DMS 273 treated with DMSO at 0.1 percent for 48 hours (cell line): ENCODE measurements at places on chromosomes 11 and 22.

- DNase-seq, result no peak
These were observed 1.8 kb downstream of the BET1L start for GRCh38 chr11:205221-206001.

GRCh38 chr22:19873138-19873959 lies 18.7 kb upstream of the GNB1L start:
- DNase-seq, result no peak

DNA sequence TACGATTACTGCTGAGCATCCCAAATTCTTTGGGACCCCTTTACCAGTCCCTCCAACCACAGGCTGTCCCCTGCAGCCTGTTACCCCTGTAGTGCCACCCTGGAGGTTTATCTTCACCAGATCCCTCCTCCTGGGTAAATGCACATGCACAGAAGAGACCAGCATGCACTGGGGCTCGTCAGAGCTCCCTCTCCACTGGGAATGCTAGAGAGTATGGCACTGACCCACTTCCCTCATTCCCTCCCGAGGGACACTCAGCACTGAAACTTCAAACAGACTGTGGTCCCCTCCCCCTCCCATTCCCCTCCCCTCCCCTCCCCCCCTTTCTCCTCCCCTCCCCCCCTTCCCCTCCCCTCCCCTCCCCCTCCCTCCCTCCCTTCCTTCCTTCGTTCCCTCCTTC lies 49.1 kb downstream of the C11orf91 start:
- no peak for DNase-seq

- no peak for DNase-seq
These were observed 440.4 kb downstream of the INSC start for GRCh38 chr11:15555161-15555560.

GRCh38 chr11:124108156-124108555 lies 7.1 kb upstream of the VWA5A start:
- DNase-seq, result no peak

- DNase-seq, result no peak
These were observed 7.9 kb upstream of the SLC37A2 start for GRCh38 chr11:125055107-125055715.

- DNase-seq, result no peak
These were observed 271.7 kb downstream of the CTTN start for GRCh38 chr11:70669871-70670675.

- no peak for DNase-seq
These were observed 70.6 kb upstream of the TTLL12 start for GRCh38 chr22:43257549-43257948.

DNA sequence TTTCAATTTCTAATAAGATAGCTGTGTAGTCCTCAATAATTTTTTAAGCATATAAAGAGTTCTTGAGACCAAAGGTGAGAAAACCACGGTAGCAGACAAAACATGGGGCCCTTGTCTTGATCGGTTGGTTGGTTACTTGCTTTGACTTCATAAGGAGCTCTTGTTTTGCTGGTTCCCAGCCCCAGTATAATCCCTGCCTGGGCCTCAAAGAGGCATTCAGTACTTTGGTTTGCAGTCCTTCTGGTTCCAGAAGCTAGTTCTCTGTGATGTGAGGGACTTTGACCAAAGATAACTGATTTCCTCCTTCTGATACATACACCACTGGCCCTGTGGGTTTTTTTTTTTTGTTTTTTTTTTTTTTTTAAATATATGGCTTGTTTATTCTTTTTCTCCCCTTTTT lies 17.1 kb downstream of the MARK2 start:
- no peak for DNase-seq

DNA sequence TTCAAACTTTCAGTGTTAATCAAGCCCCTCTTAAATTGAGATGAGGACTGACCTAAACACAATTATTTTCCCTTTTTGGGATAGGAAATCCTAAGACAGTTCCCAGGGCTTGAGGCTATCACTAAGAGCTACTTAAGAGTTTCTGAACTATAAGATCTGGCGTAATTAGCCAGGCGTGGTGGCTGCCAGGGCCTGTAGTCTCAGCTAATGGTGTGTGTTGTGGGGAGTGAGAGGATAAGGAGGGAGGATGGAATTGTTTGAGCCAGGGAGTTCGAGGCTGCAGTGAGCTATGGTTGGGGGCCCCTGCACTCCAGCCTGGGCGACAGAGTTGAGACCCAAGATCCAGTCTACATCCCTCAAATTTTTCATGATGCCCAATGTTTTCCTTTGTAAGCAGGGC lies 23.5 kb upstream of the EXPH5 start:
- no peak for DNase-seq

DNA sequence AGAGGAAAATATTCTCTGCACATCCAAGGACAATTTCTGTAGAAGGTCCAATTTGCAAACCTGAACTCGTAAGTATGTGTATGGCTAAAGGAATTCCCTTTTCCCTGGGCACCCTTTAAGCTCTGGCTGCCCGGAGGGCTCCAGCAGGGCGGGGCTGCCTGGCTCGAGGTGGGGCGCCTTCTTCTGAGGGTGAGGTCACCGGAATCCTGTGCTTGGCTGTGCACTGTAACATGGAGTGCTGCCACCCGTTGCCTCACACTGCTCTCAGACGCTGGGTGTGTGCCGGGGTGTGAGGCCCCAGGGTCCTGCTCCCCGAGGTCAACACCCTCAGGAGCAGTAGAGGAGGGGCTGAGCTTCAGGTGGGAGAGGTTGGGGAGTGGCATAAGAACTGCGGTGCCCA lies 61.5 kb downstream of the SYN3 start:
- DNase-seq, result no peak

DNA sequence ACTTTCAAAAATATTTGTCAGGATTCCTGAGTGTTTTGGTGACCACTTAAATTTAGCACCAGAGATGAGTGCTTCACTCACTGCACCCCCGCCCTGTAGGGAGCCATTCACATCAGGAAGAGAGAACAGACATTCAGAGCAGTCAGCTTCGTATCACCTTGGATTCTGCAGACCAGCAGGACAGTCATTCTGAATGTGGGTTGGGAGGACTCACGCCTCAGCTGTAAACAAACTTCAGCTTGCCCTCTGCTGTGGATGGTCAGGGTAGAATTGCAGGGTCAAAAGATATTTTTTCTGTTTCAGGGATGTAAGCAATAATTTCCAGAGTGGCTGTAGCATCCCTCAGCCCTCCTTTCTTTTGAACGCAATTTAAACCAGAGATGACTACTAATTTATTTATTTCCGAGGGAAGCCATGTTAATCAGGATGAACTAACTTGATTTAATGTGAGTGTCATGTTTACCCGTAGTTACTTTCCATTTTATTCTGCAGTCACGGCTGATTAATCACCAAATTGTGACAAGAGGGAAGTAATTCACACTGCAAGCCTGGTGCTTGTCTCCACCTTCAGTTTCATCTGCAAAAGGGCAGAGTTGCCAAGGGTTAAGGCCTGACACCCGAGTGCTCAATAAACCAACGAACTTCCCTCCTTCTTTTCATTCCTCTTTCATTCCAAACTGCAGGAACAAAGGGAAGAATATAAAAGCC lies 174.2 kb upstream of the DDI1 start:
- no peak for DNase-seq

DNA sequence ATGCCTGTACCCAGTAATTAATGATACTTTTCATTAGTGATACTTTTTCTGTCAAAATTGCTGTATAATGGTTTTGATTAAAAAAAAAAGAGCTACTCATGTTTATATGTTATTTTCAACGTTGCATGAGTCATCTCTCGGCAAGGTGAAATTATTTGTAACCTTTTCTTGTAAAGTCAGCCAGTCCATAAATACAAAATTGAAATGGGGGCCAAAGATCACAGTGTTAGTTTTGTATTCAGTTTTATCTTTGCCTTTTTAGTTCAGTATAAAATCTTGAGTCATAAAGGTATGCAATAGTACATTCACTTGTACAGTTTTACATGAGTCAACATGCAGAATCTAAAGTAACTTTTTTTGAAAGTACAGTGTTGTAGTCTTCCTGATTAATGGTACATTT lies 4.3 kb downstream of the ARHGEF12 start:
- DNase-seq, result no peak

DNA sequence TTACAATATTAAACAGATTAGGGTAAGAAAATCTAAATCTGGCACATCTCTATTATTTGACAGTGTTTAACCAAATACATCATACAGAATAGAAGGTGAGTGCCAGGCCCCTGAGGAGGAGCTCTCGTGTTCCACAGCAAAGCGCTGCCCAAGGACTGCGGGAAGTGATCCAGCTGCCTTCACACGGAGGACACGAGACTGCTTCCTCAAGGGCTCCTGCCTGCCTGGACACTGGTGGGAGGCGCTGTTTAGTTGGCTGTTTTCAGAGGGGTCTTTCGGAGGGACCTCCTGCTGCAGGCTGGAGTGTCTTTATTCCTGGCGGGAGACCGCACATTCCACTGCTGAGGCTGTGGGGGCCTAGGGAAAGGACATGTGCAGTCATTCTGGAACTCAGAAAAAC lies 71.1 kb downstream of the NCAPD3 start:
- no peak for DNase-seq

DNA sequence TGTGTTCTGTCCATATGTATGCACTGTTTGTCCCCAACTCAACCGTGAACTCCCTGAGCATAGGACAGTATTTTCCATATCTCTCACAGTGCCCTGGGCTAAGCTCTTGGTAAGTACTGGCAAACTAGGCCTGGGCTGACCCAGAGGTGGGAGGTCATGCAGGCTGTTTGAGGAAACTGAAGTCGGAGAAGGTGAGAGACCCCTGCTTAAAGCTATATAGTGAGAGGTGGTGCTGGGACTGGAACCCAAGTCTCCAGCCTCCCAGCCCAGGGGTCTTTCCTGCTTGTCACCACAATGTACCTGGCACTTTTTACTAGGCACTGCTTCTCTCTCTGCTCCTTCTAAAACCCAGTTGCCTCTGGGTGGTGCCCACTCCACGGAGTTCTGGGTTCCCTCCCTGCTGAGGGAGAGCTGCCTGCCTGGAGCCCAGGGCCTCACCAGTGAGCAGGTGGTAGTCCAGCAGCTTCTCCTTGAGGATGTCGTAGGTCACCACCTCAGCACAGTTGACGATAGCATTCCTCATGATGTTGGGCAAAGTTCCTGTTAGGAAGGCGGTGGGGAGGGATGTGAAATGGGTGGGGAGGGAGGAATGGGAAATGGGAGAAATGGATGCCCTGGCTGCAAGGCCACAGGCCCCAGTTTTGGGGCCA lies 4.7 kb downstream of the UCP3 start:
- DNase-seq, result no peak

DNA sequence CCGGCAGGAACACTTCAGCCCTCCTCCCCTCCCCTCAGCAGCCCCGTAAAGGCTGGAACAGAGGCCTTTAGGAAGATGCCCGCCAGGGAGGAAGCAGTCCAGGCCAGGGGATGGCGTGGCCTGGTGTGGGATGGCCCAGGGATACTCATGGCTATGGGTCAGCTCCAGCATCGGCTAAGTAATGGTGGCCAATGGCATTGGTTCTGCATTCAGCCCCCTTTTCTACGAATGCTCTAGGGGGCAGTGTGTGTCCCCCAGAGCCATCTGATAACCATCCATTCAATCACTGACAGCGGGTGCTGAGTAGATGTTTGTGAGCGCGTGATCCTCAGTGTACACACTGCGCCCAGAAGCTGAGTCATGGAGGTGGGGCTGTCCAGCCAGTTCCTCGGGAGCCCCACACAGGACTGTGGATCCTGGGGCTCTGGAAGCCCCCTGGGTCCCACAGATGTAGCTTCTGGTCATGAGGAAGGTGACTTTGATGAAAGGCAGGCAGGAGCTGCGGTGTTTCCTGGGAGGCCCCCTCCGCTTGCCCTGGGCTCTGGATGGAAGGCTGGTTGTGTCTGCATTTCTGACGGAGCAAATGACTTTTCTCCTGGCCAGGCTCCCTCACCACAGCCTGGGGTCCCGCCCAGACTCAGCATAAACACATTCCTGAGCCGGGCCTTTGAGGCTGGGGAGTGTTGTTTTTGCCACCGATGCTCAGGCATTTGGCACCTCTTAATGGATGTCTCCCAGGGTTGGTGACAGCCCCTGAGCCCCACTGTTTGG lies 46.5 kb downstream of the FBLN1 start:
- DNase-seq, result no peak

DNA sequence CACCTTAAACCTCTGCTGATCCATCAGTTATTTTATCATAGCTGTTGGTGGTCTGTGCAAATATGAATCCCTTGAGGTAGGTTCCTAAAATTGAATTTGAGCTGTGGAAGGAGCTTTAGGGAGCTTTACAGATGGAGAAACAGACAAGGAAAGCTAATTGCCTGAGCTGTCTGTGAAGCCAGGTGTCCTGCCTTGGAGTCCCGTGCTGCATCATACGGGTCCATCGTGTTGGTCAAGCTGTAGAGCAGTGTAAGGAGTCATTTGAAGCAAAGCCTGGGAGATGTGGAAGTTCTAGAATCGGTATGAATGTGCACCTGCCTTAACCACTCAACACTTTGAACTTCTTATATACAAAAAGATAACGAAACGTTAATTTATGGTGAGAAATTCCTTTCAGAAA lies 1.0 kb downstream of the POLA2 start:
- DNase-seq, result no peak

GRCh38 chr22:29184849-29185490 lies 20.7 kb upstream of the EMID1 start:
- no peak for DNase-seq

DNA sequence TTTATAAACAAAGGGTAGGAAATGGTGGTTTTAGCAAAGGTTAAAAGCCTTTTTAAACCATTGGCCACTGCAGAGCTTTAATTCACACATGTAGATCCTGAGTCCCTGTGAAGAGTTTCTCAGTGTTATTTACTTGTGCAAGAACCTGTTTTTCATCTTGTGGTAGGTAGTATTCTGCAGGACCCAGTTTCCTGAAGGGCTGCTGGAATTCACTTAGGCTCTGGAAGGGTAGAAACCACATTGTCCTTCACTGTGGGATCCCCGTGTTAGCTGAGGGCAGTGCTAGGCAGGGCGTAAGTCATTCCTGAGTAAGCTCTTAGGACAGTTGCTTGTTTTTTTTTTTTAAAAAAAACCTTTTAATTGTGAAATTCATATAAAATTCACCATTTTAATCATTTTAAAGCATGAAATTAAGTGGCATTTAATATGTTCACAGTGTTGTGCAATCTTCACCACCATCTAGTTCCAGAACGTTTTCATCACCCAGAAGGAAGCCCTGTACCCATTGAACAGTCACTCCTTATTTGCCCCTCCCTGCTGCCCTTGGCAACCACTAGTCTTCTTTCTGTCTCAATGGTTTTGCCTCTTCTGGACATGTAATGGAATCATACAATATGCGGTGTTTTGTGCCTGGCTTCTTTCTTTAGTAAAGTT lies 77.7 kb downstream of the C22orf31 start:
- DNase-seq, result no peak
